ENCODE measurements at places on chromosomes 1 and 21.

- DNase-seq = no peak
These were observed 64.7 kb downstream of the RGL1 start for GRCh38 chr1:183869664-183870063.

DNA sequence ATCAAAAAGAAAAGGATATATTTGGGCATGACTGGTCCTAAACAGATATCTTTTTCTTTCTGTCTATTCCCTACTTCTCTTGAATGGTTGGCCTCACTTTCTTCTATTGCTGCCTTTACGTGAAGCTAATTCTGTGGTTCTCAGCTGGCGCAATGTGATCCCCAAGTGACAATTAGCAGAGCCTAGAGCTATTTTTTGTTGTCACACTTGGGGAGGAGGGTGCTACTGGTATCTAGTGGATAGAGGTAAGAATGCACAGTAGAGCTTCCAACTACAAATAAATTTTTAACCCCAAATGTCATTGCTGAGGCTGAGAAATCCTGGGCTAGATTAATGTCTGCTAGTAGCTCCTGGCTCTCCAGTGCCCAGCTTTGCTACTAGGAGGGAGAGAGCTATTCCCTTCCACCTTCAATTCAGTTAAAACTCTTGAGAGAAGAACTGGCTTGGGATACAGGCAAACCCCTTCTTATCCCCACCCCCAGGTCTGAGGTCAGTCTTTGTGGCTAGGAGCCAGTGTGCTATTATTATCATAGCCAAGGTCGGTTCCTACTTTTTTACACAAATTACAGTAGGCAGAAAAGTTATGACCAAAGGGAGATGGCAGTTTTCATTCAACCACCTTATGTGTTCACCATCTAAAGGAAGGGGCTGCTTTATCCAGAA is 102.1 kb downstream of the SNX7 start:
- DNase-seq = no peak

GRCh38 chr1:55695552-55695951 is 480.4 kb upstream of the USP24 start:
- no peak for DNase-seq

DNA sequence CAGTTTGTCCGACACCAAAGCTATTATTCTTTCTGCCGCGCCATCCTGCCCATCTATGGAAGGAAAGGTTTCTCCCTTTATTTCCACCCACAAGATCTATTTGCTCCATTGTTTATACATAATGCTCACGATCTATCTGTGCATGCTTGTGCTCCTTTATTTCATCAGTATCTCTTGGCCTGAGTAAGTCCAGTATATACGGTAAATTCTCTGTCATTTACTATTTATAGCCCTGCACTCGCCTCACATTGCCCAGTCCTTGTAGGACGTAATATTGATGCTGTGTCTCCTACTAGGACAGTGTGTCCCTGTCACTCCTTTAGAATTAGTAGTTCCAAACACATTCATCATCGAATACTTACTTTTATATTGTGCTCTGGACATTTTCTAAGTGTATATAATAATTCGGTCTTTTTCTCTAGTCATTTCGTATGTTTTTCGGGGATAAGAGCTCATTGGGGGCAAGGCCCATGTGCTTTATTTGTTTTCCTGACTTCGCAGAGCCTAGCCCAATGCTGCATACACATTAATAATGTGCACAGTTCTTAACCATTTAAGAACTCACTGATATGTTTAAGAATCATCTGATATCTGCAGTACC is 3.1 kb upstream of the NID1 start:
- no peak for DNase-seq

- DNase-seq = no peak
These were observed 28.4 kb downstream of the TRIM11 start for GRCh38 chr1:228378090-228378872.

DNA sequence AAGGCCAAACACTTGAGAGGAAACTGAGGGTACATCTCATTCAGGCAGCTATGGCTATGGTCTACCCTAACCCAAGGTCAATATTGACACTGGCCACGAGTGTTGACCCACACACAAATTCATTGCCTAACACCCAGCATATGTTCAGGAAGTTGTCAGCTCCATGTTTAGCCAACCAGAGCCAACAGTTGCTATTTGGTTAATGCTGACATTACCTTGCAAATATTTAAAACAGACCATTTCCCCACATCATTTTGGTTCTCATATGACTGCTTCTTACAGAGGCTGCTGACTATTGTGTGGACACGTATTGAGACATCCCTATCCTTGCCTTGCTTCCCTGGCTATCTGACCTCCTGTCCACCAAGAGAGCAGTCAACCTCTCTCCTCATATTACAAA is 97.3 kb downstream of the LMX1A start:
- DNase-seq = no peak

DNA sequence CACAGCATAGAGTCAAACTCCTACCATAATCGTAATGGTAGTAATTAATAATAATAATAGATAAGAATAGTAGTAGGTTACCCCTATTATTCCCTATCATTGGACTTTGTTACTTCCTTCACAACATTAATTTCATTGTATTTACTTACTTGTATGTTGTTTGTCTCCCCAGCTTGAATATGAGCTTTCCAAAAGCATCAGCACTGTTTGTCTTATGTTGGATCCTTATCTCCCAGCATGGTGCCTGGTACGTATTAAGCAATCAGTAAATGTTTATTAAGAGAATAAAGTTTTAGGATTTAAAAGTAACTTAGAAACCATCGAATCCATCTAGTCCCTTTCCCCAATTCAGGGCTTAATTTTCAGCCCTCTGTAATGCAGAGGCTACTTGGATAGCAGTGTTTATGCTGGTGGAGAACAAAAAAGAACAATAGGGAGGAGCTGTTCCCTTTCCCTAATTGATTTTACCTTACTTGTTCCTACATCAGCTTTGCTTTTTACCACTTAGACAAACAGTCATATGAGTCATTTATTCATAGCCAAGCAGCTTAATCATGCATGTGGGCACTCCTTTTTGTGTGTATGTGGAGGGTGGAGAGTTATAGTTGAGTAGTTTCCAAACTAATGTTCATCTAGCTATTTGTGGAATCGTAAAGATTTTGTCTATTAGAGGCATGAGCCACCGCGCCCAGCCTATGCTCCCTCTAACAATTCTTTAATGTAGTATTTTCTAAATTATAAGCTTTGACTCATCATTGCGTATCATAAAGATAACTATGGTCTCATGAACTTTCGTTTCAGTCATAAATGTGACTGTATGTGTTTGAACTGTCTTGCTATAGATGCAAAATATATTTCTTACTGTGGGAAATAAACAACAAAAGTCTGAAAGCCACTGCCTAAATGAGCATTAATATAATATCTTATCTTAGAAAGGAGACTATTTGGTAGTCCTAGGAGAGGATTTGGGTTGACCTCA is 20.9 kb upstream of the DR1 start:
- no peak for DNase-seq

GRCh38 chr1:165562571-165562970 is 18.8 kb downstream of the LRRC52 start:
- DNase-seq = no peak

DNA sequence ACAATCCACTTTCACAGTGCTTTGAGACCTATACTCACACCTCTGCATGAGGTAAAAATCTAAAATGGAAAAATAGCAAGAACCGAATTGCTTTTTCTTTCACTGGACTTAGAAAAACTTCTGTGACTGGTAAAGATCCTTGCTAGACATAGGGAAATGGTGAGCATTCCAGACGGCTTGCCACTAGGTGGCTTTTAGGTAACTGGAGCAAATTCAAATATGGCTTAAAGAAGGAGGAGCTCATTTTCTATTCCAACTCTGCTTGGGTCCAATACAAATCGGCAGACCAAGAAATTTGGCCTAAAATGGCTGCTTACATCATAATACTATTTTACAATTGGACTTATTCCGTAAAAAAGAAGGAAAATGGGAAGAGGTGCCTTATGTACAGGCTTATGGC is 977.9 kb downstream of the ADGRL2 start:
- DNase-seq = no peak

GRCh38 chr1:170218257-170218650 is 72.5 kb downstream of the NTMT2 start:
- DNase-seq = no peak

GRCh38 chr1:30877205-30877912 is 31.2 kb downstream of the SDC3 start:
- DNase-seq = no peak

- no peak for DNase-seq
These were observed 13.6 kb downstream of the TUFT1 start for GRCh38 chr1:151553659-151554058.

- no peak for DNase-seq
These were observed 23.6 kb downstream of the SLC37A1 start for GRCh38 chr21:42537106-42537742.

DNA sequence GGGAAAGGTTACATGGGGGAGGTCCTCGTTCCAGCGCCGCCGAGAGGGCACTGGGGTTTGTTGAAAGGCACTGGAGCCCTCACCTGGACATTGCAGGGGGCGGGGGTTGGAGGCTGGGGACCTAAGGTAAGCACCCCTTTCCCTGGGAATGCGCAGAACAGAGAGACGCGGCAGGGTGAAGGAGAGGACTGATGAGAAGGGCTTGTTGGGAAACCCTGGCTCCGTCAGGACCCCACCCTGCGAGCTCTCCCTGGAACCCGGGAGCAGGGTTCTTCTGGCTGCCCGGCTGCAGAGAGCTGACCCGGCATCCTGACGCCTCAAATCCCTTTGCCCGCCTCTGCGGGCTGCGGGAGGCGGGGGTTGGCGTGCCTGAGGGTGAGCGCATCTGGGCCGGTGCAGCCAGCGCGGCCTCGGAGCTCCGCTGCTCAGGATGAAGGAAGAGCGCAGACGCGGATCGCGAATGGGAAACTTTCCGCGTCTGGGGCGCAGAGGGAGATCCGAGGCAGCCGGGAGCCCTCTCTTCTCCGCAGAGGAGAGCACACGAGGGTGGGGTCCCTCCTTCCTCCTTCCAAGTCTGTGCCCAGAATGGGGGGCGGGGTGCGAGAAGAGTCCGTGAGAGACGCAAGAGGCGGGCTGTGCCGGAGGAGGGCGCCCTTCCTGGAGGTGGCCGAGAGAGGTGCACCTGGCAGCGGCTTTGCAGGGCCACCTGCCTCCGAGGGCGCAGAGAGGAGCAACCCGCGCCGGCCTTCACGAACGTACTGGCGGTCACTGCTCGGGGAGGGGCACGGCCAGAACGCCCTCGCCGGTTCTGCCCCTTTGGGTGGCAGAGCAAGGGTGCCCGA is 2.4 kb downstream of the IGSF21 start:
- no peak for DNase-seq

All from cardiac septum (tissue), 1 donor.